T-helper 1 cell (primary cell): ENCODE measurements at places on chromosomes 7 and 10.

- DNase-seq: no peak
Measured at GRCh38 chr10:119725517-119725827, 378 bp upstream of the INPP5F start.

GRCh38 chr7:150981644-150982043 is 3.5 kb upstream of the KCNH2 start:
- DNase-seq: no peak

- no peak for DNase-seq
Measured at GRCh38 chr7:111413739-111414138, 148.6 kb downstream of the IMMP2L start.

- DNase-seq: peak; percentile 30
Measured at GRCh38 chr7:8418629-8419245, 14.7 kb upstream of the NXPH1 start.

DNA sequence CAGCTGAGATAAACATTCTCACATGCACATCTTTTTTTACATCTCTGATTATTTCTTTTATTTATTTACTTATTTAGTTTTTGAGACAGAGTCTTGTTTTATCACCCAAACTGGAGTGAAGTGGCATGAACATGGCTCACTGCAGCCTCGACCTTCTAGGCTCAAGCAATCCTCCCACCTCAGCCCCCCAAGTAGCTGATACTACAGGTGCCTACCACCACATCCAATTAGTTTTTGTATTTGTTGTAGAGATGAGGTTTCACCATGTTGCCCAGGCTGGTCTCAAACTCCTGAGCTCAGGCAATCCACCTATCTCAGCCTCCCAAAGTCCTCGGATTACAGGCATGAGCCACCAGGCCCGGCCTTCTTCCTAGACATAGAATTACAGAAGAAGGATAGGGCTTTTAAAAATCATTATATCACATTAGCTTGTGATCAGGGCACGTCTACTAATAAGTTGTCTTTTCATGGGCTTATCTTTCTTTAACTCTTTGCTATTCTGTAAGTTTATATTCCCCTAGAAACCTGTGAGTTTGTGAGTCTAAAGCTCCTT is 5.9 kb downstream of the ASB15 start:
- DNase-seq: no peak
